Left renal pelvis (tissue), 4 donors: ENCODE measurements at places on chromosomes 1 and 21.

DNA sequence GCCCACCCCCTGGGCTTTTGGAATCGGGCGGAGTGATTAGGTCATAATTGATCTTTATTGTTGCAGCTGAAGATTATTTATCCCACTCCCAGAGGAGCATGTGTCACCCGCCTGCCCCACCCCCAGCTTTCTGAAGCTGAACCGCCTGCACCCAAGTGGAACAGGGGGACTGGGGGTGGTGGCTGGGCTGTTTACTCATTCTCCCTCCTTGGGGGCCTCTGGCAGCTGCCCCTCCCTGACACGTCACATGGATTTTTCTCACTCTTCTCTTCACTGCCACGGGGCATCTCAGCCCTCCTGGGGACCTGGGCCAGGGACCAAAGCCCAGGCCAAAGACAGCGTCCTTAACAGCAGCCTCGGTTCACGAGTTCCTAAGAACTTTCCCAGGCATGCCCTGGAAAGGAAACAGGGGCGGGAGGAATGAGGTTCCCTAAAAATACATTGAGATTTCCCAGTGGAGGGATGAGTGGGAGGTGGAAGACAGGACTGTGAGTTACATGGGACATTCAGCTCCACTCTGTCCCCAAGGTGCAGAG is 31.6 kb upstream of the SOX13 start:
- DNase-seq = no peak

- no peak for DNase-seq
Measured at GRCh38 chr1:53943490-53944043, 1.9 kb downstream of the IFT25 start.

DNA sequence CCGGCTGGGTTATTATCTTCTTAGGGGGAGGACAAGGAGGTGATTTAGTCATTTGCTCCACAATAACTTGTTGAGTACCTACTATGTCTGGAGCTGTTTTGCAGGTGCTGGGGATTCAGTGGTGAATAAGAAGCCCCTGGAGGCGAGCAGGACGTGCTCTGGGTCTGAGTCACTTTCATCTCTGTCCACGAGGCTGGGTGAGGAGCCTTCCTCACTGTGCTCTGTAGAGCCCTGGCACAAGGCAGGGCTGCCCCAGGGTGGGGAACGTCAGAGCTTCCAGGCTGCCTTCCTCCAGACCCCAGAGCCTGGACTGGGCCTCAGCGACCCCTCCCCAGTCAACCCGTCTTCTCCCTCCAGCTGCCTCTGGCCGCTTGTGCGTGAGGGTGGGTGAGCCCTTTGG is 2.5 kb upstream of the PADI6 start:
- DNase-seq = no peak

DNA sequence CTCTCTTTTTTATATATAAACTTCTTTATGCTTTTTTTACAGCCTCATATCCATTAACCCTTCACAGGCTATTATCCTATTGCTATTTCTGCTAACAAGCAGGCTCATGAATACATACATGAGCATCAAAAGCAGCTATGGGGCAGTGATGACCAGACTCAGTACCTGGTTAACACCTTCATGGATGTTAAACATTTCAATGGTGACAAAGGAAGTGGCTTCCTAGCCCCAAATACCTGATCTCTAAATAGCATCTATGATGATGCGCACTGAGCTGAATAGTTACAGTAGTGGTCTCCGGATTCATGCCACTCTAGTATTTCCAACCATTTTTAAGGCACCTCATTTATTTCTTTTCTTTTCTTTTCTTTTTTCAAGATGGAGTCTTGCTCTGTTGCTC is 101.1 kb downstream of the TM2D1 start:
- DNase-seq = no peak

DNA sequence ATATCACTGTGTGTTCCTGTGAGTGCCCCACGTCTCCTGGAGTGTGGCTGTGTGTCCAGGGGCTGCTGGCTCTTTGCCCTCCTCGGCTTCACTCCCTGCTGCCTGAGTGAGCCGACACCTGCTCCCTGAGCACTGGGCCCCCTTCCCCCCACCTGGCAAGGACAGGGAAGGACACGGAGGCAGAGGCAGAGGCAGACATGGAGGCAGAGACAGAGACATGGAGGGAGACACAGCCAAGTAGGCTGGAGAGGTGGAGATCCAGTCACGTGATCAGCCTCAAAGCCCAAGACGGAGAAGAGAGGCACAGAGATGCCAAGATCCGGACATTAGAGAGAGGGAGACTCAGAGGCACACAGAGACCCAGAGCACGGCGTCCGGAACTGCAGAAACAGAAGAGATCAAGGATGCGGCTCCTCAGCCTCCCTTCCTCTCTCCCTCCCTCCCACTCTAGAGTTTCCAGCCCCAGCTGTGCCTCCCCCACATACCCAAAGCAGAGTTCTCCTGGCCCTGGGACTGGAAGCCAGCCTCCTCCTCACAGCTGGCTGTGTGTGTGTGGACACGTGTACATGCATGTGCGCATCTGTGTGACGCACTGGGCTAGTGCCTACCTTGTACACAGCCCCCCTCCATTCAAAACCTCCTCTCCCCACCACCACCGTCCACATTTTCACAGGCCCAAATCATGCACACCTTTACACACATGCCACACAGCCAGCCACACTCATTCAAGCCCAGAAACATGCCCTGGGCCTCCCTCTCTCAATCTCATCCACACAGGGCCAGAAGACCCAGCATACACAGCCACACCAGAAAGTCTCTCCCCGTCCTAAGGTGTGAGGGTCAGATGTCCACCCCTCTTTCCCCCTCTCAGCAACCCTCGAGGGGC is 39.1 kb upstream of the WASF2 start:
- DNase-seq = peak; percentile 84

DNA sequence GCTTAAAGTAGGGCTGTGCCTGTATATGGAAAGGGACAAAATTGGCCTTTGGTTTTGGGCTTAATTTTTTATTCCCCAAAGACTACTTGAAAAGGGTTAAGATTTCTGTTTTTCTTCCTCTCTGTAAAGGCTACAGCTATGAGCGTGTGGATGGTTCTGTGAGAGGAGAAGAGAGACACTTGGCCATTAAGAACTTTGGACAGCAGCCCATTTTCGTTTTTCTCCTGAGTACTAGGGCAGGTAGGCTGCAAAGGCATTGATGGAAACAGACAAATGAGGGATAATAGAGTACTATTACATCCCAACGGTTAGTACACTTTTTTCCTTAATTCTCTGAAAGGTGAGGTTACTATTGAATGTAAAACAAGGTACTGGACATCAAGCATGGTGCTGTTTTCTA is 29.6 kb downstream of the CHD1L start:
- no peak for DNase-seq

DNA sequence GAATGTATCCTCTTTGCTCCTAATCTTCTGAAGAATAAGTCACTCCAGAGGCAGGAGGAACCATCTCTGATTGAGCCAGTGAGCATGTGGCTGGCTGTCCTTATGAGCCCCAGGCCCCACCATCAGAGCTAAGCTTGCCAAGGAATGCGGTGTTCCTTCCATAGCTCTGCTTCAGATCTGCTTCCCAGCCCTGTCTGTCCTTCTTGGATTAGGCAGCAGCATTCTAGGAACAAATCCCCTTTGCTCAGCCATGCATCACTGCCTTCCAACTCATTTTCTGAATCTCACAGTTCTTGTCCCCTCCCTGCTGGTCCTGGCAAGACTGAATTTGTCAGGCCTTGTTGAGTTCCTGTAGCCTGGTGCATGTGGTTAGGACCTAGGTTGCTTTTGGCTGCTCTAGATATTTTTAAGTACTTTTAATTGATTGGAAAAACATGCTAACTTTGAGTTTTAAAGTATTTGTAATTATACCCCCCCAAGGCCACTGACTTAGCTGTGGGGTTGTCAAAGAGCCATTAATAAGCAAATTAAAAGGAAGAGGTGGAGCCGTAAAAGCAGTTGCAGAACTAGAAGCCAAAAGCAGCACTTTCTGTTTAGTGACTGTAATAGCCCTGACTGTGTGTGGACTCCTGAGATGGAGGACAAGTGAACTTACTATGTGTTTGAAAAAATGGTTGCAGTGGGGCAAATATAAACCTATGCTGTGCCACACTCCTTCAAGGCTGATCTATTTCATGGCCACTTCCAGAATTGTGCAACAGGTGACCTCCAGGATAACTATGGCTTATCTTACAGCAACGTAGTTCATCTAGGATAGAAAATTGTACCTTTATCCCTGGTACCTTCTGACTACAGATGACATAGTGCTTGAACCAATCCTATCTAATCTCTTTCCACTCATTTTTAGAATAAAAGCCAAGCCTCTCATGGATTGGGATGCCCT is 61.3 kb upstream of the BACH1 start:
- DNase-seq = no peak

DNA sequence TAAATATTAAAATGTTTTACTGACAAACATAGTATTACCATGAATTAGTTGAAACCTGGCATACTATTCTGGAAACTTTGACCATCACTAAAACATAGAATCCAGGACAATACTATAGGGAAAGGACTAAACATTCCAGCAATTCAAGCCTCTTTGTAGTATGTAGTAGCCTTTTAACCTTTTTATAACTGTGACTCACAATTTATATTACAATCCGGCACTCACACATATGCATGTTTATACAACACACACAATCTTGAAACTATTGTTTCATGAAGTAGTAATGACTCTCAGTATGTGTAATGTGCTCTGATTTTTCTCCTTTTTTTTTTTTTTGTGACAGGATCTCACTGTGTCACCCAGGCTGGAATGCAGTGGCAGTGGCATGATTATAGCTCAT is 64.3 kb downstream of the ANKRD13C start:
- no peak for DNase-seq

DNA sequence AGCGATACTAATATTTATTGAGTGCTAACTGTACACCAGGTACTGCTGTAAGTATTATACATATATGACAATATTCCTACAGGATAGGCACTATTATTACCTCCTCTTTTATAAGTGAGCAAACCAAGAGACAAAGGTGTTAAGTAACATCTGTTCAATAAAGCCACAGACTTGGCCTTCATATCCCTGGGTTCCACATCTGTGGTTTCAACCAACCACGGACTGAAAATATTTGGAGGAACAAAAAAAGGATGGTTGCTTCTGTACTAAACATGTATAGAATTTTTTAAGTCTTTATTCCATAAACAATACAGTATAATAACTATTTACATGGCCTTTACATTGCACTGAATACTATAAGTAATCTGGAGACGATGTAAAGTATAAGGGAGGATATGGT is 95.1 kb downstream of the RERE start:
- DNase-seq = no peak
